Central memory CD8-positive, alpha-beta T cell (primary cell): ENCODE measurements at places on chromosomes 12 and 14.

DNA sequence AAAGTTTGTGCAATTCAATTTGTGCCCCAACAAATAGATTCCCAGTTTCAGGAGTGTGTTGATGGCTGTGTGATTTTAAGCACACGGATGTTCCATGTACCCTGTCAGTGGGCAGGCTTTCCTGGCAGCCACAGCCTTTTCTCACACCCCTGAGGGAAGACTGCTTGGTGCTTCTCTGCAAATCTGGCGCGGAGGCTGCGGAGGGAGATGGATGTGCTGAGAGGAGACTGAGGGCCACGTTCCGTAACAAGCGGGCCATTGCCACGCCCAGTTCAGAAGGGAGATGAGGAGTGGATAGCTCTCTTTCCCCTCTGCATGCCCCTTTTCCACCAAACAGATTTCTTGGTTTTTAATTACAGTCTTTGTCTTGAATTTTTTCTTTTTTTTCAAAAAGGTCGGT, 89.1 kb downstream of the BEGAIN start:
- peaks cover 4% of the 10 kb centered on the region for H3K4me1 ChIP-seq
- H3K4me3 ChIP-seq, result no peak overlapping the region
- DNase-seq, result no peak
- H3K36me3 ChIP-seq, result peaks cover 8% of the 10 kb centered on the region
- no peak overlapping the region for H3K27ac ChIP-seq
- H3K27me3 ChIP-seq, result no peaks in the 10 kb centered on the region

- no peak overlapping the region for H3K27ac ChIP-seq
- H3K36me3 ChIP-seq, result peaks cover 4% of the 10 kb centered on the region
- DNase-seq, result peak; percentile 5
- no peaks in the 10 kb centered on the region for H3K27me3 ChIP-seq
Observed at GRCh38 chr14:99128185-99128584, 143.8 kb downstream of the BCL11B start.

DNA sequence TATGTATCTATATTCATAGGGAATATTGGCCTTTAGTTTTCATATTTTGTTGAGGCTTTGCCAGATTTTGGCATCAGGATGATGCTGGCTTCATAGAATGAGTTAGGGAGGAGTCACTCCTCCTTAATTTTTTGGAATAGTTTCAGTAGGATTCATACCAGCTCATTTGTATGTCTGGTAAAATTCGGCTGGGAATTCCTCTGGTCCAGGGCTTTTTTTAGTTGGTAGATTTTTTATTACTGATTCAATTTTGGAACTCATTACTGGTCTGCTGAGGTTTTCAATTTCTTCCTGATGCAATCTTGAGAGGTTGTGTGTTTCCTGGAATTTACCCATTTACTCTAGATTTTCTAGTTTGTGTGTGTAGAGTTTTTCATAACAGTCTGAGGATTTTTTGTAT, 175.2 kb downstream of the EPS8 start:
- no peak overlapping the region for H3K27ac ChIP-seq
- no peak overlapping the region for H3K4me3 ChIP-seq
- DNase-seq, result no peak
- H3K36me3 ChIP-seq, result no peaks in the 10 kb centered on the region
- peaks cover 27% of the 10 kb centered on the region for H3K27me3 ChIP-seq

DNA sequence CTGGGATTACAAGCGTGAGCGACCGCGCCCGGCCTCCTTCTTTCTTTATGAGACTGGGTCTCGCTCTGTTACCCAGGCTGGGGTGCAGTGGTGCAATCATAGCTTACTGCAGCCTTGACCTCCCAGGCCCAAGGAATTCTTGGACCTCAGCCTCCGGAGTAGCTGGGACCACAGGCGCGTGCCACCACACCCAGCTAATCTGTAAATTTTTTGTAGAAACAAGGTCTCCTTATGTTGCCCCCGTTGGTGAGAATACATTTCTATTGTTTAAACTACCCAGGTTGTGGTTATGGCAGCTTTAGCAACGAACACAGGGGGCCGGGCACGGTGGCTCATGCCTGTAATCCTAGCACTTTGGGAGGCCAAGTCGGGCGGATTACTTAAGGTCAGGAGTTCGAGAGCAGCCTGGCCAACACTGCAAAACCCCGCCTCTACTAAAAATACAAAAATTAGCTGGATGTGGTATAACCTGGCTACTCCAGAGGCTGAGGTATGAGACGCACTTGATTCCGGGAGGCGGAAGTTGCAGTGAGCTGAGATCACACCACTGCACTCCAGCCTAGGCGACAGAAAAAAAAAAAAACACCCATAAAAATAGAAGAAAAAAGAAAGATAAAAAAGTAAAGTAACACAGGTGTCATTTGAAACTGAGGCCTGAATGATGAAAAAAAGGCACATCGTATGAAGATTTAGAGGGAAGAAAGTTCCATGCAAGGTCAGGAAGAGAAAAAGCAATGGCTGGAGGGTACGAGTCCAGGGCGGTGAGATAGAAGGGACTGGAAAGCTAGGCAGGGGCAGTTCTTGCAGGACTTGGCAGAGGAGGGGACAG, 977 bp upstream of the TMEM120B start:
- H3K27ac ChIP-seq, result peak overlapping the region; percentile 89
- no peaks in the 10 kb centered on the region for H3K27me3 ChIP-seq
- H3K36me3 ChIP-seq, result peaks cover 8% of the 10 kb centered on the region
- peaks cover 25% of the 10 kb centered on the region for H3K4me1 ChIP-seq
- no peak for DNase-seq

- H3K27me3 ChIP-seq, result no peaks in the 10 kb centered on the region
- no peak for DNase-seq
- H3K27ac ChIP-seq, result peak overlapping the region; percentile 81
- no peak overlapping the region for H3K4me3 ChIP-seq
- peaks cover 49% of the 10 kb centered on the region for H3K4me1 ChIP-seq
Observed at GRCh38 chr12:47388712-47389111, 309.0 kb upstream of the AMIGO2 start.

GRCh38 chr12:49331380-49332222, 5.4 kb downstream of the C1QL4 start:
- H3K4me3 ChIP-seq, result no peak overlapping the region
- DNase-seq, result no peak
- H3K27me3 ChIP-seq, result peaks cover 34% of the 10 kb centered on the region
- H3K4me1 ChIP-seq, result peaks cover 5% of the 10 kb centered on the region
- no peaks in the 10 kb centered on the region for H3K36me3 ChIP-seq

GRCh38 chr12:84512751-84513150, 399.8 kb downstream of the SLC6A15 start:
- H3K36me3 ChIP-seq, result no peaks in the 10 kb centered on the region
- H3K27me3 ChIP-seq, result no peaks in the 10 kb centered on the region
- H3K4me3 ChIP-seq, result no peak overlapping the region
- DNase-seq, result no peak
- no peaks in the 10 kb centered on the region for H3K4me1 ChIP-seq

DNA sequence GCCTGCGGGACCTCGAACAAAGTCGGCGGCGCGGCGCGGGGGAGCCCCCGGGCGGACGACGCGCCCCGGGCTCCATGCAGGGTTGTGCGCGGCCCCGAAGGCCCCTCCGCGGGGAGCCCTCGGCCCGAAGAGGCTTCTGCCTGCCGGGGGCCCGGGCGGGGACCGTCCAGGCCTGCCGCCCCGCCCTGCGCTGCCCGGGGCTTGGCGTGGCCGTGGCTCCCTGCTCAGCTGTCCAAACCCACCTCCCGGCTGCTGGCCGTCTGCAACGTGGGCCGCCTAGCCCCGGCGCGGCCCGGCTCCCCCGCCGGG, 670 bp downstream of the DYRK2 start:
- H3K27me3 ChIP-seq, result no peaks in the 10 kb centered on the region
- H3K4me1 ChIP-seq, result peaks cover 52% of the 10 kb centered on the region
- DNase-seq, result no peak
- no peak overlapping the region for H3K27ac ChIP-seq

DNA sequence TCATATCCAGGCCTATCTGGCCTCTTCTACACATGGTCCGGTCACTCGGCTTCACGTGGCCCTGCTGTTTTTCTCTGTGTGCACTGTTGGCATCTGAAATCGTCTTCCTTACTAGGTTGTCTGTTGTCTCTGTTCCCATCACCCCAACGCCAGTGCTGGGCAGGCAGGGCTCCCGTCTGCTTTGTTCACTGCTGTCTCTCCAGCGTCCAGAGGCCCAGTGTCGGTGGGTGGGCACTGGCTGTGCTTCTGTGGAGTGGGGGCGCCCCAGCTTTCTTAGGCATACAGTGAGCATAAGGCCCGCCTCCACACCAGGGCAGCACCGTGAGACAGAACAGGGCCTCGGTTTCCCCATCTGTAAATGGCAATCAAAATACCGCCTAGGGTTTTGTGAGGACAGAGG, 153.1 kb downstream of the BCL11B start:
- no peaks in the 10 kb centered on the region for H3K36me3 ChIP-seq
- DNase-seq, result no peak
- no peak overlapping the region for H3K4me3 ChIP-seq
- no peaks in the 10 kb centered on the region for H3K27me3 ChIP-seq

GRCh38 chr12:54663603-54664002, 15.4 kb upstream of the DCD start:
- H3K4me1 ChIP-seq, result no peaks in the 10 kb centered on the region
- no peak for DNase-seq
- H3K27ac ChIP-seq, result no peak overlapping the region
- H3K36me3 ChIP-seq, result no peaks in the 10 kb centered on the region

DNA sequence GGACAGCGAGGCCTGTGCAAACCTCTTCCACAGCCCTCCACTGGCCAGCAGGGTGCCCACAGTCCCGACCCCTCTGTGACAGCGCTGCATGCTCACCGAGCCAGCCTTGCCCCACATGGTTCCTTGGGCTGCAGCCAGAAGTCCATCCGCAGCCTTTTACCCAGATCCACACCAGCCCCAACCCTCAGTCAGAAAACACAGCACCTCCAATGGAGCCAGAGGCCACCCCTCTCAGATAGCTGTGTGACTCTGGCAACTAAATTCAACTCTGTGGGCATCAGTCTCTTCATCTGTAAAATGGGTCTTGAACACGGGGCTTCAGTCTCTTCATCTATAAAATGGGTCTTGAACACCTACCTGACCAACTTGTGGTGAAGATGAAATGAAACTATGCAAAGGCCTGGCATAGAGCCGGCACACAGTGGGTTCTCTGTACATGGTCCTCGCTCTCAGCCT, 38.0 kb downstream of the NFKBIA start:
- no peak overlapping the region for H3K4me3 ChIP-seq
- DNase-seq, result no peak
- peak overlapping the region; percentile 74 for H3K27ac ChIP-seq
- peaks cover 27% of the 10 kb centered on the region for H3K4me1 ChIP-seq
- peaks cover 2% of the 10 kb centered on the region for H3K36me3 ChIP-seq
- H3K27me3 ChIP-seq, result no peaks in the 10 kb centered on the region

- peaks cover 1% of the 10 kb centered on the region for H3K36me3 ChIP-seq
- DNase-seq, result no peak
- no peaks in the 10 kb centered on the region for H3K27me3 ChIP-seq
- no peak overlapping the region for H3K27ac ChIP-seq
- no peak overlapping the region for H3K4me3 ChIP-seq
Observed at GRCh38 chr14:97359341-97359740, 562.2 kb downstream of the VRK1 start.

DNA sequence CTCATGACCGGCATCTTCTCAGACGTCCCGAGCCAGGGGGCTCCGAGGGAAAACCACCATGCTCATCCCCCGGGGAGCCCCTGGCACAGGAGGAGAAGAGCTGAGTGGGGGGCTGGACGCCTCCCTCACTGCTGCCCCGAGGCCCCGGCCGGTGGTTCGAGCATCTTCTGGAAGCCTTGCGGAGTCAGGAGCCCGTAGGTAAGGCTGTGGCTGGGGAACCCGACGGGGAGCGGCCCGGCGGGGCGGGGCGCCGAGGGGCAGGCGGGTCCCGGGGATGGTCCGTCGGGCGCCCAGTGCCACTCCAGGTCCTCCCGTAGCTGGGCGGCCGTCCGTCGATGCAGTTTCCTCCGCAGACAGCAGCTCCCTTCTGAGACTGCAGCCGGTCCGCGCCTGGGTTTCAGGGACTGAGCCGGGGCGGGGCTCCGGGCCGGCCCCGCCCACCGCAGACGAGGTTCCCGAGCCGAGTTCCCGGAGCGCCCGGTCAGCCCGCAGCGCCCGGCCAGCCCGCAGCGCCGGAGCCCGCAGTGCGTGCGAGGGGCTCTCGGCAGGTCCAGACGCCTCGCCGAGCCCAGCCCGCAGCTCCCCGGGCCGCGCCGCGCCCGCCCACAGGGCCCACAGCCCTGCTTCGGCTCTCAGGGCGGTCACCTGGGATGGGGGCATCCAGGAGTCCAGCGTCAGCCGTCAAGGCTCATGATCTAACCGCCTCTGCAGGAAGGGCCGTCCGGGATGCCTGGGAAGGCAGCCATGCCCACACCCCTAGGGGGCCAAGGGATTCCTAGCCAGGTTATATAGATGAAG, at the start of gene PGF:
Gene PGF, minus strand, starts transcription at position 369 of the 798 bp plus-strand sequence. Its CDS starts 355 bp downstream, at position 14.
- peaks cover 10% of the 10 kb centered on the region for H3K27me3 ChIP-seq
- H3K4me1 ChIP-seq, result no peaks in the 10 kb centered on the region
- H3K4me3 ChIP-seq, result peak within 1 kb of the TSS; percentile 45
- no peak within 1 kb of the TSS for H3K27ac ChIP-seq
- H3K36me3 ChIP-seq, result peaks cover 2% of the 10 kb centered on the region

GRCh38 chr12:26131936-26132335, 7.1 kb upstream of the BHLHE41 start:
- H3K36me3 ChIP-seq, result peaks cover 2% of the 10 kb centered on the region
- no peaks in the 10 kb centered on the region for H3K4me1 ChIP-seq
- H3K27me3 ChIP-seq, result peaks cover 79% of the 10 kb centered on the region
- H3K27ac ChIP-seq, result no peak overlapping the region
- no peak overlapping the region for H3K4me3 ChIP-seq

GRCh38 chr14:65864549-65864948, 452.0 kb downstream of the FUT8 start:
- H3K27me3 ChIP-seq, result no peaks in the 10 kb centered on the region
- peaks cover 10% of the 10 kb centered on the region for H3K36me3 ChIP-seq
- DNase-seq, result no peak
- H3K4me3 ChIP-seq, result no peak overlapping the region
- peaks cover 44% of the 10 kb centered on the region for H3K4me1 ChIP-seq

- no peak overlapping the region for H3K4me3 ChIP-seq
- H3K36me3 ChIP-seq, result peaks cover 2% of the 10 kb centered on the region
- no peak for DNase-seq
- no peaks in the 10 kb centered on the region for H3K4me1 ChIP-seq
- H3K27me3 ChIP-seq, result peaks cover 10% of the 10 kb centered on the region
- H3K27ac ChIP-seq, result no peak overlapping the region
Observed at GRCh38 chr14:56181681-56182085, 63.5 kb downstream of the PELI2 start.

GRCh38 chr14:50353126-50353525, 41.0 kb downstream of the DMAC2L start:
- no peak for DNase-seq
- H3K27me3 ChIP-seq, result no peaks in the 10 kb centered on the region
- no peak overlapping the region for H3K4me3 ChIP-seq
- H3K27ac ChIP-seq, result no peak overlapping the region

DNA sequence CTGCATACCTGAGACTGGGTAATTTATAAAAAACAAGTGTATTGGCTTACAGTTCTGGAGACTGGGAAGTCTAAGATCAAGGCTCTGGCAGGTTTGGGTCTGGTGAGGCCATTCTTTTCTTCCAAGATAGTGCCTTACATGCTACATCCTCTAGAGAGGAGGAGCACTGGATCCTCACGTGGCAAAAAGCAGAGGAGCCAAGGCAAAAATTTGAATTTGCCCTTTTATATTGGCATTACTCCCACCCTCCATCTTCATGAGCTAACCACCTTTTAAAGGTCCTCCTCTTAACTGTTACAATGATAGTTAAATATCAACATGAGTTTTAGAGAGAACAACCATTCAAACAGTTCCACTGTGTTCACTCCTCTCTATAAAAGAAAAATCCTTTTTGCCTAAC, 286.3 kb upstream of the SEL1L start:
- H3K36me3 ChIP-seq, result no peaks in the 10 kb centered on the region
- H3K27me3 ChIP-seq, result no peaks in the 10 kb centered on the region
- no peak overlapping the region for H3K4me3 ChIP-seq

- no peaks in the 10 kb centered on the region for H3K4me1 ChIP-seq
- H3K27ac ChIP-seq, result no peak overlapping the region
- H3K27me3 ChIP-seq, result peaks cover 79% of the 10 kb centered on the region
Observed at GRCh38 chr12:113777751-113778150, 188.4 kb downstream of the RBM19 start.
